ENCODE measurements at places on chromosomes 3 and 15. TPM values are rescaled to one million over a fixed set of nuclear protein-coding genes. Genes with fewer than 3 reads are reported as not detected.

Gene CAND2
- total RNA-seq, result 0.35 TPM

Gene PRC1
- total RNA-seq, result 92.3 TPM

Gene FGF12
- 32.5 TPM for total RNA-seq

Gene C3orf80
- 0.21 TPM for total RNA-seq

Gene MTHFS
- 76.4 TPM for total RNA-seq

Gene WNT7A
- not detected for total RNA-seq

Gene SI
- total RNA-seq, result not detected

Gene IL12A
- total RNA-seq, result 0.59 TPM

Gene PCSK6
- 11.1 TPM for total RNA-seq

Gene IRAK2
- total RNA-seq, result 1.8 TPM

GRCh38 chr3:58177747-58178527, 32.8 kb downstream of the DNASE1L3 start:
- peak; percentile 77 for DNase-seq

GRCh38 chr3:176274161-176274560, 923.1 kb downstream of the TBL1XR1 start:
- no peak for DNase-seq

GRCh38 chr3:64247991-64248646, 22.9 kb upstream of the PRICKLE2 start:
- no peak for DNase-seq

DNA sequence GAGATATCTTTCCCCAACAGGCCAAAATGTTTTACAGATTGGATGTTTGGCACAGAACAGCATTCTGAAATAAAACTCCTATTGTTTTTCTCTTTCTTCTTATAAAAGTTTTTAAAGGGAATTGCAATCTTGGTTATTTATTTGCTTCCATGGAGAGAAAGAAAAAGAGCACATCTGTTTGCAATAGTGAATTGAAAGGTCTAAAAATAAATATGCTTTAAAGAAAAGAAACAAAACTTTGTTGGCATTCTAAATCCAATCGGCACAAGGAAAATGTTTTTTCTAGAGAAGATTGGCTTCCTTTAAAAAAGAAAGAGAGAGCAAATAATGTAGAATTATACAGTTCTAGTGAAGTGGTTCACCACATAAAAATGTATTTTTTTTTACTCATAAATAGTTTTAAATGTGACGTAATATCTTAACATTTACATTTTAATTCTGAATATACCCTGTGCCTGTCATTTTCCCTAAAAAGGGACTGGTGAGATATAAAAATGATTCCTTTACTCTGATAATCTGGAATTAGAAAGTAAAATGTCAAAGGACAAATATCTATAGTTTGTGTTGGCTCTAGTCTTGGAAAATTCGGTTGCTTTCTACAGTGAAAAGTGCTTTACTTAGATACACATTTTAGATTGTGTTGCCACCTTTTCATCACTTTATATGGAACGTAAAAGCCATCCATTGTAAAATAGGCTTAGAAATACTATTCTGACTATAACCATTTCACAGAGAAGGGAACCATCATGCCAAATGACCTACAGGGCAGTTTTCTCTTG, 257.4 kb upstream of the CBLB start:
- DNase-seq, result no peak

- peak; percentile 73 for DNase-seq
Observed at GRCh38 chr15:82530606-82531379, 9.5 kb downstream of the RPS17 start.

DNA sequence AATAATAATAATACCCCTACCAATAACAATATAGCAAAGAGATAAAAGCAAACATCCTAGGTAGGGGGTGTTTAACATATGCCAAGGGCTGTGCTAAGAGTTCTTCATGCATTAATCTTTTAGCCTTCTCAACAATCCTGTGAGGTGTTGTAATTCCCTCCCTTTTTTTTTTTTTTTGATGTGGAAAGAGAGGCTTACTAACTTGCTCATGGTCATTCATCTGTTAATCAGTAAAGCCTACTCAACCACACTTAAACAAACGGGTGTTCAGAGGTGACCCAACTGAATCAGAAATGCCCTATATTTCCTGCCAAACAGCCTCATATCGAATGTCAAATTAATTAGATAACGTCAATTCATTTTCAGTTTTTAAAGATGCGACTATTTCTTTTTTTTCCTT, 232.1 kb downstream of the CTNNB1 start:
- no peak for DNase-seq

- no peak for DNase-seq
Observed at GRCh38 chr3:110307065-110307809, 764.4 kb upstream of the NECTIN3 start.

DNA sequence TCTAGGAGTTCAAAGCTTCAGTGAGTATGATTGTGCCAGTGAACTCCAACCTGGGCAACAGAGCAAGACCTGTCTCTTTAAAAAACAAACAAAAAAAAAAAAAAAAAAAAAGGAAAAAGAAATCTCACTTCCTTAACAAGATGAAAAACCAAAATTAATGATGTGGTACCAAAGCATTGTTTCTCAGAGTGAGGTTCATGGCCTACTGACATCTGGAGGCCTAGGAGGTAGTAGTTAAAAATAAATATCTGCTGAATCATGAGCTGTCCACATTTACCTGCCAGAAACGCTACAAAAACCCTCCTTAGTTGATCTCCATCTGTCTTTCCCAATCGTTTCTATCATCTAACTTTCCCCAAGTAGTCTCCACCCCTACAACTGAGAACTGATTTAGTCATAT, 51.2 kb downstream of the EPHA6 start:
- no peak for DNase-seq

- DNase-seq, result no peak
Observed at GRCh38 chr15:82771789-82772607, 33.9 kb downstream of the FSD2 start.

GRCh38 chr3:62229211-62229610, 144.1 kb downstream of the FEZF2 start:
- no peak for DNase-seq

- no peak for DNase-seq
Observed at GRCh38 chr3:171417813-171418212, 42.4 kb downstream of the TNIK start.

DNA sequence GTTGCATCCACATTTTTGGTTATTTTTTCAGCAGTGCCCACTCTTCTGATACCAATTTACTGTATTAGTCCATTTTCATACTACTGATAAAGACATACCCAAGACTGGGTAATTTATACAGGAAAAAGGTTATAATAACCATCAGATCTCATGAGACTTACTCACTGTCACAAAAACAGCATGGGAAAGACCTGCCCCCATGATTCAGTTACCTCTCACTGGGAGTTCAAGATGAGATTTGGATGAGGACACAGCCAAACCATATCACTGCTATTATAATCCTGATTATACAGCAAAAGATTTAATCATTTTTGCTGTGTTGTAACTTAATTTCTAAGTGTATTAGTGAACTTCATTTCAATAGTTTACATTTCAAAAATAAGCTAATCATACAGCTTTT, 6.6 kb downstream of the ZBED2 start:
- DNase-seq, result no peak

DNA sequence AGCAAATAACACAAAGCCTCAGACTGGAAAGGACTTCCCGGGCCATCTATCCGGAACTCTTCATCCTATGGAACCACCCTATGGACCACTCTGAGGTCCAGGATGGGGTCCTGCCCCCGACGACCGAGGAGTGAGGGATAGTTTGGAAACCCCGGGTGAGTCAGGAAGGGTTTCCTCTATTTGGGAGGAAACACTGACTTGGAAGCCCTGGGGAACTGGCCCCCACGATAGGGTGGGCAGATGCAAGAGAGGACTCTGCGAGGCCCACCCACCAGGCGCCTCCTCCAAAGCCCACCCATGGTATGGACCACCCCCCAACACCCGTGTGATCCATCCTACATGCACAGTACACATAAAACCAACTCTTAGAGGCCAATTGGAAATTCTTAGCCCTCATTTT, 69.4 kb downstream of the CPN2 start:
- no peak for DNase-seq

GRCh38 chr3:6228958-6229683, 631.8 kb upstream of the GRM7 start:
- DNase-seq, result no peak

GRCh38 chr15:75350601-75351361, 3.9 kb downstream of the NEIL1 start:
- DNase-seq, result no peak

DNA sequence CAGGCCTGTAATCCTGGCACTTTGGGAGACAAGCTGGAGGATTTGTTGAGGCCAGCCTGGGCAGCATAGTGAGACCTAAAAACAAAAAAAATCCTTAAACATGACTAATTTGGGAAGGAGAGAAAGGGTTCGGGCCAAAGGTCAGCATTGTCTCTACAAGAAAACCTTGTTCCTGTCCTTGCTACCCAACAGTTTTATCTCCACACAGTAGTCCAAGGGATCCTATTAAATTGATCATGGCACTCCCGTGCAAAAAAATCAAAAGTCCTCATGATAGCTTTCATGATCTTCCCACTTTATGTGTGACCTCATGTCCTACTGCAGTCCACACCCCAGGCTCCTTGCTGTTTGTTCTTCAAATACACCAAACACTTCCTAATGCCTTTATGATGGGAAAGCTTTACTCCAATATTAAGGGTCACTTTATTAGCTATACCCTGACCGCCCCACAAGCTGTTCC, 4.2 kb downstream of the RPL15 start:
- no peak for DNase-seq

- no peak for DNase-seq
Observed at GRCh38 chr3:109640146-109640652, 302.9 kb upstream of the DPPA4 start.

DNA sequence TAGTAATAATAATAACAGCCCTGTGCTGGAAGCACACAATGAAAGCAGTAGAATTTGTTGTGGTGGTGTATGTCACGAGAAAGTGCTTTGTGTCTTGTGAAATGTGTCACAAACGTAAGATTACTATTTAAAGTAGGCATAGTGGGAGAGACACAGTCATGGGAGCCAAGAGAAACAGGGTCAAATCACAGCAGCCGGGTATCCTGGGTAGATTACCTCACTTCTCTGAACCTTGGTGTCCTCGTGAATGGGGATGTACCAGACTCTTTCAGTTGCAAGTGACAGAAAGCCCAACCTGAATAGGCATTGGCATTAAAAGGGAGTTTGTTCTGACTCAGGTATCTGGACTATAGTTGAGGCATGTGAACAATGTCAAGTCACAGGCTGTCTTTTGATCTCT, 29.1 kb upstream of the SRGAP3 start:
- no peak for DNase-seq

- no peak for DNase-seq
Observed at GRCh38 chr3:148938306-148938705, 53.0 kb upstream of the GYG1 start.

DNA sequence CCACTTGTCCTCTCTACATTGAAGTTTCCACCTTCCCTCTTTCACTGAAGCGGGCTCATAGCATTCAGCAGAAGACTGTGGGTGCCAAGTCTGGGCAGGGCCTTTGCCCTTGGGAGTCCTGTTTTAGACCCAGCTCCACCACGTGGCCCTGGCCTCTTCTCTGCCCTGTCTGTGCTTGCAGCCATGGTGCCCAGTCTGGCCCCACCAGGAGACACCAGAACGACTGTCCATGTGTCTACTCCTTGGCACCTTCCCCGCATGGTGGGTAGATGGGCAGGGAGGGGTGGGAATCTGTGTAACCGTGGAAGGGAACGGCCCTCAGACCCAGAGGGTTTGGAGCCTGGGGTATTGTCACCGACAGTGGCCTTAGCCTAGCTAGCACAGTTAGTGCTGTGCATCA, 17.9 kb upstream of the EMC3 start:
- DNase-seq, result no peak

DNA sequence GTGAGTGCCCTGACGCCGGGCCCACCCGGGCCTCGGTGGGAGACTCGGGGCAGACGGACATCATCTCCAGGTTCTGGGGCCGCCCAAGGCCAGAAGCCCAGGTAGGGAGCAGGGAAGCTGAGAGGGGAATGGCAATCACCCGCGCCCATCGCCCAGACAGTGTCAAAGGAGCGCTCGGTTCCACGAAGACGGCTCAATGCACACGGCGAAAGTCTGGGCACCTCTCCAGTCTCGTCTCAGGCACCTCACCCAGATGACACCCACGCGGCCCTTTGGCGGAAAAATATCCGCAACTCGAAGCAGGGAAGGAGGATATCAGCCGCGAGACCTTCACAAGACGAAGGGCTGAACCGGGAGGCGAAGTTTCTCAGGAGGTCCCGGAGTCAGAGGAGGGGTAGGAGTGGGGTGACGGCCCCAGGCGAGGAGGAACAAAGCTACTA, 916 bp downstream of the IL17RD start:
- no peak for DNase-seq

DNA sequence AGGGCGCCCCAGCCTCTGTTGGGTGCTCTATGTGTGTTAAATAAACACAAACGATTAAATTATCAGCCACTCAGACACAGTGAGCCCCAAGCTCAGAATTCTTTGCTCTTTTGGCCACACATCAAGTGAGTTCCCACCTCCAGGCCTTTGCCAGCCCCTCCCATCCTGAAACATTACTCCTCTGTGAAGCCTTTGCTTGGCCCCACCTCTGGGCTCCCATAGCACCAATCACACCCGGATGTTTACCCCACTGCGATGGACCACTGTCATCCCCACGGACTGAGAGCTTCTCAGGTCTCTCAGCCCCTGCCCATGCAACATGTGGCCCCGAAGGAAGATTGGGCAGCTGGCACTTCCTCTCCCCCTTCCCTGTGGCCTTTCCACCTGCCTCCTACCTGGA, 85.1 kb downstream of the NUP210 start:
- DNase-seq, result no peak

DNA sequence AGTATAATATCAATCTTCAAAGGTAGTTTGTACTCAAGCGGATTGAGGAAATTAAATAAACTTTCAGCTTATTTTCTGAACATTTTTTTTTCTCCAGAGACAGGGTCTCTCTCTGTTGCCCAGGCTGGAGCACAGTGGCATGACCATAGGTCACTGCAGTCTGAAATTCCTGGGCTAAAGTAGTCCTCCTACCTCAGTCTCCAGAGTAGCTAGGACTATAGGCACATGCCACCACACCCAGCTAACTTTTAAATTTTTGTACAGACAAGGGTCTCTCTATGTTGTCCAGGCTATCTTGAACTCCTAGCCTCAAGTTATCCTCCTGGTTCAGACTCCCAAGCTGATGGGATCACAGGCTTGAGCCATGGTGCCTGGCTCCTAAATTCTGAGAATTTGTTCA, 97.1 kb downstream of the FAIM start:
- DNase-seq, result no peak

DNA sequence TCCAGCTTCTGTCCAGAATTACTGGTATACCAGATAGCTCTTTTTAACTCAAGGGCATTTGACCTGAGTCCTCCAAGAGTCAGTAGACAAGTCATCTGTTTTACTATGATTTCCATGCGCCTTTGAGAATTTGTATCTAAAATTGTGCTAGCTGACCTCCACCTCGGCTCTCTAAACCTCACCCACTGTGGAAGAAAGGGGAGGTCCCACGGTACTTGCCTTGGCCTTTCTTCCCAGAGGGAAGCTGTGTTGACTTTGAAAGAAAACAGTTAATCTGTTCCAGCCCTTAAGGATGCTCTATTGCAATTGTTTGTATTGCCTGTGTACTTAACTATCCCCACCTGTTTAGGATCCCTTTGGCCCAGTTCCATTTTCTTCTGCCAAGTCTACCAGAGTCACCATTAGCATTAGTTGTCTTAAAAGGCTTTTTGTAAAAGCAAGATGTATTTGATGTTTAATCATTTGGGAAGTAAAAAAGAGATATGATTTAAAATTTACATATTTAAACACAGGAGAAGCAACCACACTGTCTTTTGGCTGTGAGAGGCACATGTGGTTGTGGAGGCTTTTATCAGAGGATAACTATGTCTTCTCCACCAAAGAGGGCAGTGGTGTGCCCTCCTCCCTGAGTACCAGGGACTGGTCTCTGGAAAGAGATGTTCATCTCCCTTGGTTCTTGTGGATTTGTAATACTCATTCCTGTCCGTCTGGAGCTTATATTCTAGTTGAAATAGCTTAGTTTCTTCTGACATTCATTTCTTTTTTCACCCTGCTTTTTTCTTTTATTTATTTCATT, 88.8 kb downstream of the CRTC3 start:
- no peak for DNase-seq

Data from SK-MEL-5 (cell line).